ENCODE measurements at places on chromosomes 12 and 14.

DNA sequence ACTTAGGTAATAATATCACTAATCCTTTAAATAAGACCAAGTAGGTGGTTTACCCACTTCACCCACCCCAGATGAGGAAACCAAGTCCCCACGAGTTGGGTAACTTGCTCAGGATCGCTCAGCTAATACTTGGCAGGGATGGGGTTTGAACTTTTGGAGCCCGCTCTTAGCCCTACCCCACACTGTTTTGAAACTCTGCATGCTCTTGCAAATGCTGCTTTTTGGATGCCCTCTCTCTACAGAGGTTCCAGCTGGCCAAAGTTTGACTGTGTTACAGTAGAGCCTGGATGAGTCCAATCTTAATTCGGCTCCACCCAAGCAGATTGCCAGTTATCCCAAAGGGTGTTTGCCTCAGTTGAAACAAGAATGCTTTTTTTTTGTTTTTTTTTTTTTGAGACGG is 6.8 kb downstream of the PLEKHG3 start:
- DNase-seq: no peak

DNA sequence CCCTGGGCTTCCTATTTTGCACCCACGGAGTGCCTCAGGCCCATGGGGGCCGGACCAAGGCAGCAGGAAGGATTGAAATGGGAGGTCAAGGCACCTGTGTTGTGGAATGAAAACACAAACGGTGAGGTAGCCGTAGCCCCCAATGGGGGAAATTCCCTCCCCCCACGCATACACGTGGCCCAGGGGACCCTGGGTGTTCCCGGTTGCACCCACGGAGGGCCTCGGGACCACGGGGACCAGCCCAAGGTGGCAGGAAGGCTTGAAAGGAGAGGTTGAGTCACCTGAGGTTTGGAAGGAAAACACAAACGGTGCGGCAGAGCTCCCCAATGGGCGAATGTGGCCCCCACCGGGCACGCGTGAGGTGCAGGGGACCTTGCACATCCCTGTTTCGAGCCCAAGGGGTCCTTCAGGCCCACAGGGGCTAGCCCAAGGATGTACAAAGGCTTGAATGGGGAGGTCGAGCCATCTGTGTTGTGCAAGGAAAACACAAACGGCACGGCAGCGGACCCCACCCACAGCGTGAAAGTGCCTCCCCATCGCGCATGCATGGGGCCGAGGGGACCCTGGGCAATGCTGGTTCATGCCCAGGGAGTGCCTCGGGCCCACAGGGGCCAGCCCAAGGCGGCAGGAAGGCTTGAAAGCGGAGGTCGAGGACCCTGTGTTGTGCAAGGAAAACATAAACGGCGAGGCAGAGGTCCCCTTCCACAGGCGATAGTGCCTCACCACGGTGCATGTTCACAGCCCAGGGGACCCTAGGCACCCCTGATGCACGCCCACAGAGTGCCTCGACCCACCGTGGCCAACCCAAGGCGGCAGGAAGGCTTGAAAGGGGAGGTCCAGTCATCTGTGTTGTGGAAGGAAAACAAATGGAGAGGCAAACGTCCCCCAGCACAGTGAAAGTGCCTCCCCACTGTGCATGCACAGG is 376.7 kb downstream of the ALG10 start:
- no peak for DNase-seq

- DNase-seq: no peak
Measured at GRCh38 chr12:75715323-75715644, 203.9 kb upstream of the KRR1 start.

DNA sequence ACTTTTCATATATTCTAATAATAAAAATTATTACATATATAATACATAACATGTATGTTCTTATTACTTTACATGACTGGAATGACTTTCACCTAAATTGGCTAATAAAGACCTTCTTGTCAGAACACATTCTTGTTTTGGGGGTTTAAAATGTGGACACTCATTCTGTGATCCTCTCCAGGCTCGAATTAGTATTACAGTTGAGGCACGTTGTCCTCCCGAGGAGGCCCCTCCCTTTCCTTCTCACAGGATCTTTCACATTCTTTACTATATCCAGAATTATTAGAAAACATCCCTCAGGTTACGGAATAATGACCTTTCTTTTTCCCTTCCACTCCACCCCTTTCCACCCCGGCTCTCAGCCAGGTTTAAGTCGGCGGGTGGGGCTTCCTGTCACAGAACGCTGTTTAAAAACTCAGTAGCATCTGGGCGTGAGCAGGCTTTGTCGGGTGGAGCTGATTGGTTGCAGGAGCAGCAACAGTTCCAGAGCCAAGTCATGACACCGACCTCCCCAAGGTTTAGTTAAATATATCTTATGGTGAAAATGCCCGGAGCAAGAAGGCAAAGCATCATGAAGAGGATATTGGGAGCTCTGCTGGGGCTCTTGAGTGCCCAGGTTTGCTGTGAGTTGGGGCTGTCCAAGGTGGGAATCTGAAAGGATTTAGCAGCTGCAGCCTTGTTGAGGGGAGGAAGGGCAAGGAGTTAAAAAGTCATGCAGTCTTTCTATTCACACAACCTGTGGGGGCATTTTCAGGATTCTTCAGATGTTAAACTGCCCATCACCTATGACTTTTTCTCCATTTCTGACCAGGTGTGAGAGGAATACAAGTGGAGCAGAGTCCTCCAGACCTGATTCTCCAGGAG is 396.7 kb upstream of the OR4E1 start:
- DNase-seq: no peak

DNA sequence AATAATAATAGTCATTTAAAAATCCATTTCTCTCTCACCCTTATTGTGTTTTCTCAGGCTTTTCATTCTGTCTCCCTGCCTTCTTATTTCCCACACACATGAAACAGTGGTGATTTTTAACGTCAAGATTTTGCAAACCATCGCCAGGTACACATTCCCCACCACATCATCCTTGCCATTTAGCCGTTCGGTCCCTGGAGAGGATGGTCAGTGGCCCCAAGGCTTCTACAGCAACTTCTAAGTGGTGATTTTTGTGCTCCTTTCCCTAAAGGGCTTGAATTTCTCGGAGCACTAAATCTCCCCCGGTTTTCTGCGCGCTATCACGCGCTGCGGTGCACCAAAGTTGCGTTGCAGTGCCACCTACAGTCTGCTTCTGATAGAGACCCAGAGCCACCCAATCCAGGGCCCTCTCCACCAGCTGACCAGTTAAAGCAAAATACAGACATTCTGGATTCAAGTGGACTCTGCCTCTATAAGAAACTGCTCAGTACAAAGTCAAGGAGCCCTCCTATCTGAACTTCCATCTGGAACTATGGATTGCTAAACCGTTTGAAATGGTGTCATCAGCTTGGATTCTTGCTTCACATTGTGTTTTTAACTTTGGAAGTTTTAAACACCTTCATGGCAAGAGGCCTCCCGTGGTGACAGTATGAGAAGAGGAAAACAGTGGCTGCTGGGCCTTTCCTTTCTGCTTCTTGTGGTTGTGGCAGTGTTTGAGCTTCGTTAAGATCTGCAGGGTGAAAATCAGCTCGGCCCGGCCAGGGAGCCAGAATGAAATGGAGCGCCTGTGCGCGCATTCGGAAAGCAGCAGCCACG is 234.0 kb downstream of the SPTSSA start:
- peak; percentile 76 for DNase-seq

DNA sequence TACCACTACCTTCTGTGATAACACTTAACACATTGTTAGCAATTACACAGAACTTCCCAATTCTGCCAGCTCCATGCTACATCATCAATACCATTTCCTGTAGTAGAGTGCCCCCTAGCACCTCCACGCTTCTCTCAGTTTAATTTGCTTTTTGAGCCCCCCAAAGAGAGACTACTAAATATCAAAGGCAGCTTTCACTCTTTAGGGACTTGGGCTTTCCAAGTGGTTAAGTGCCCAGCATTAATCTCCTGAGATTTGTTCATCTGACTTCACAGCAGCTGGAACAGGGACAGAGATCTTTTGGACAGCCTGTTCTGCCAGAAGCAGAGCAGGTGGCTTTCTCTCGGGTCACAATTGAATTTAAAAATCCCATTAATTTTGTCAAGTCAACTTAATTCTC is 954.9 kb downstream of the DIO2 start:
- DNase-seq: no peak

DNA sequence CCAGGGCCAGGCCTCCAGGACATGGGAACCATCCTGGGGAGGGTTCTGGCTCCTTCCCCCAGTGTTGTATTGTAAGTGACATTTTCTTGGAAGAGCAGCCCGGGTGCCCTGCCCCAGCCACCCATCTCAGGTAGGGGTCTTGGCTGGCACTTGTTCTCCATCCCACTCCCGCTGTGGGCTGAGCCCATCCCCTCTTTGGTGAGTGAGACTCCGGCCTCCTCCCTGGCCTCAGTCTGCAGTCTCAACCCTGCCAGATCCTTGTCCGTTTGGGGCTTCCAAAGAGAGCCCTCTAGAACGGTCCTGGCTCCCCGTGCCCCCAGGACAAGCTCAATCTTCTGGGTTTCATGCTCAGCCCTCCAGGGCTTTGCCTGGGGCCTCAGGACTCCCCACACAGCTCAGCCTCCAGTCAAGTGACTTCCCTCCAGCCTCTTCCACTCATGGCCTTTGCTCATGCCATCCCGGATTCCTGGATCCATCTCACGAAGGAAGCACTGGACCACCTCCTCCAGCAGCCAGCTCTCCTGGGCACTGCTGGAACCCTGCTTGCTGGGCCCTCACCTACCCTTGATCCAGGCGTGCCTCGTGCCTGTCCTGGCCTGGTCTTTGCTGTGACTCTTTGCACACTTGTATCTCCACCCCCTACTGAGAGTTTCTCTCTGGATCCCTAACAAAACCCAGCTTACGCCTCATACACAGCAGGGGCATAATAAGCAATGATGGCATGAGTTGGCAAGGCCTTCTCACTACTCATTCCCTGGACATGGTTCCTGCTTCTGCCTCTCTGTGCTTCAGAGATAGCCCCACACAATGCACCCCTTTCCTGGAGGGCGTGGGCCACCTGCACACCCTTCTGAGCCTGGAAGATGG is 297.4 kb upstream of the RTL1 start:
- DNase-seq: no peak

- no peak for DNase-seq
Measured at GRCh38 chr12:130280742-130281141, 56.9 kb upstream of the PIWIL1 start.

DNA sequence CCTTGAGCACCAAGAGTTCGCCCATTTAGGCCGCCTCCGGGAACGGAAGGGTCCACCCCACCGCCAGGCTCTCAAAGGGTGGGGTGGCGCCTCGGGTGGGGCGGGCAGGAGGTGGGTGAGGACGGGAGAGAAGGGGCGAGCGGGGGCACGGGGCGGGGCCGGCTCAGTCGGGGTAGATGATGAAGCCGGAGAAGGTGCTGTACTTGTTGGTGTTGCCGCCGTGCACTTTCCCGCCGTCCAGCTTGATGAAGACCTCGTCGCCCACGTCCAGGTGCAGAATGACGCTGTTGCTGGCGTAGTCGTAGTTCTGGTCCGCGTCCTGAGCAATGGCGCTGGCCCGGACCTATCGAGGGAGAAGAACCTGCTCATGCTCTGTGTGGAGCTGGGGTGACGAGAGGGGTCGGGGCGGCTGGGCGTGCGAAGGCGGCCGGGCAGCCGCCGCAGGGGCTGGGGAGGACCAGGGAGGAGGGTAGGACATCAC is 4.1 kb downstream of the C1QL4 start:
- DNase-seq: no peak

DNA sequence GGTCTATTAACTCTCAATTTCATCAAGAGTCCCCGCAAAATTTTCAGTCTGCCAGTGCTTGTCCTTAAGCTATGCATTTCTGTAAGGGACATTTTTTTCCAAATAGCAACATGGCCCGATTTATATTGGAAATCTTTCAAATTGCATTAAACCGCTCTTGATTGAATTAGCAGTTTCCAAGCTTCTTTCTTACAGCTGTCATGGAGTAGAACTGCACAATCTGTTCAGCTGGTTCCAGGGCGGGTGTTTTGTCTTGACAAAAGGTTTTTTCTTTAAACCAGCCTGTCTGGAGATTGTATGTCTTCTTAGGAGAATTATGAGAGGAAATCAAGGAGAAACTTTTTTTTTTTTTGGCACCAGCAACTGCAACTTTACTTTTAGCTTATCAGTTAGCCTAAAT is 185.8 kb downstream of the ALG10B start:
- DNase-seq: no peak

DNA sequence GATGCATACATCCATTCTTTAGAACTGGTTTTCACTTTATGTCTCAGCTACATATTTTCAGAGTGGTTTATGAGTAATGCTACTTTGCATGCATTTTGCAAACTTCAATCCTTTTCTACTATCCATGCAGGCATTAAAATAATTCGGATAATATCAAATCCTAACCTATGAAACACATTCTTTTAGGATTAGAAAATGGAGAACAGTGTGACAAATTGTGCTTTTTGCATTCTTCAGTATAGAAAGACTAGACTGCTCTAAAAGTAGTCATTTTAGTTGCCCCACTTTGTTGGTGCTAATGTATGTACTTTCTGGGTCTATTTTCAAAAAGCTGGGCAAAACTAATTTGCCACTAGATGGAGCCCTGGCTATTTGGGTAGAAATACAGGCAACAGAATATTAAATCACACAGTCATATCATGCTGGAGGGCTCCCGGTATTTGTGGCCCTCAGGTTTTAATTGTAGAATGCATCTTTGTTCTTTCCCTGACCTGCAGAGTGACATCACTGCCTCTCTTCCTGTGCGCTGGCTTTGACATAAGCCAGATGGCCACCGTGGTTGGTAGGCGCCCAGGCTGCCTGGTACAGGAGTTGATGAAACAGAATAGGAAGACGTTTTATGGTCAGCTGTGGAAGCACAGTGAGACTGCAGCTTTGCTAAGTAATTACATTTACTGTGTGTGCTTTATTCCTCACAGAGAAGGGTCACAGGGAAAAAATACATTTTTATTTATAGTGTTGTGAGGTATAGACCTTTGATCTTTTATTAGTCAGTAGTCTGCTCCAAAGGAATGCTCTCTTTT is 28.1 kb downstream of the MSRB3 start:
- peak; percentile 32 for DNase-seq

DNA sequence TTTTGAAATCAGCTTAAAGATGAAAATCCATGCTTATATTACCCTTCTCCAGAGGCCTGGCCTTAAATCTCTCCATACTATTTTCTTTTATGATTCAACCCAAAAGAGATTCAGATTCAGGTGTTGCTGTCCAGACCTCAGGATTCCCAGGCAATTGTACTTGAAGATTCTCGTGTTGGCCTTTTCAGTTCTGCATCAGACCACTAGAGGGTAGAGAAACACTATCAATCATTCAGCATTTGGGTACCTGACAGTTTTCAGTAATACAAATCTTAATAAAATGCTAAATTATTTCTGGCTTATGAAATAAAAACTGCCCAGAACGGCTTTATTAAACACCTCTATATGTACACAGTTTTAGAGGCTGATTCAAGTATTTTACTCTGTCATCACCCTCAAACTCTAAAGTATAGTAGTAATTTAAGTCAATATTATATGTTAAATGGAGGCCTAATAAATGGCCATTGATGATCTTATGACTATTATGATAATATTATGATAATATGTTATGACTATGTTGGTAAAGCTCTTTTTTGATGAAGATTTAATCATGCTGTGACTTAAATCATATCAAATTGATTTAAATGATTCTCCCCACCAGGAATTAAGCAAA is 301.1 kb downstream of the DUSP6 start:
- peak; percentile 60 for DNase-seq

- DNase-seq: no peak
Measured at GRCh38 chr12:83527810-83528209, 841.1 kb downstream of the TMTC2 start.

GRCh38 chr12:107319533-107320032 is 226.2 kb upstream of the CRY1 start:
- DNase-seq: no peak
